ENCODE measurements at places on chromosomes 11 and 22.
A peak's percentile ranks its signal among the peaks of the same experiment; 100 is the strongest.

GRCh38 chr11:88402192-88402715, 64.7 kb upstream of the CTSC start:
- no peak for DNase-seq

DNA sequence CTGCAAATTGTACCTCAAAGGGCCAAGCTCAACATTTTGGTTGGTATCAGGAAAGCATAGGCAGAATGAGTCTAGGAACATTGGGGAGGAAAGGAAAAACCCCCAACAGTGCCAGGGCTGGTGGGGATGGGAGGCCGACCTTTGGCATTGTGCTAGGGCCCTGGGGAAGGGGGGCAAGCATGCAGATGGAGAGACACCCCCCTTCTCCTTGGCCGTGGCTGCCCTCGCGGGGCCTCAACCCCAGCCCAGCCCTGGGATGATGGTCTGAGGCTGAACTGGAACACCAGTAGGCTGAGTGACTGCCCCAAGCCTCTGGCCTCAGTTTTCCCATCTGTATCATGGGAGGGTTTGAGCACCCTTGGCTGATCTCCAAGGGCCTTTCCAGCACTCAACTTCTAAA, 40.0 kb downstream of the GDPD5 start:
- no peak for DNase-seq

GRCh38 chr11:76659672-76660532, 10.6 kb downstream of the LRRC32 start:
- DNase-seq, result no peak

- no peak for DNase-seq
These were observed 19.1 kb upstream of the XBP1 start for GRCh38 chr22:28819253-28820096.

DNA sequence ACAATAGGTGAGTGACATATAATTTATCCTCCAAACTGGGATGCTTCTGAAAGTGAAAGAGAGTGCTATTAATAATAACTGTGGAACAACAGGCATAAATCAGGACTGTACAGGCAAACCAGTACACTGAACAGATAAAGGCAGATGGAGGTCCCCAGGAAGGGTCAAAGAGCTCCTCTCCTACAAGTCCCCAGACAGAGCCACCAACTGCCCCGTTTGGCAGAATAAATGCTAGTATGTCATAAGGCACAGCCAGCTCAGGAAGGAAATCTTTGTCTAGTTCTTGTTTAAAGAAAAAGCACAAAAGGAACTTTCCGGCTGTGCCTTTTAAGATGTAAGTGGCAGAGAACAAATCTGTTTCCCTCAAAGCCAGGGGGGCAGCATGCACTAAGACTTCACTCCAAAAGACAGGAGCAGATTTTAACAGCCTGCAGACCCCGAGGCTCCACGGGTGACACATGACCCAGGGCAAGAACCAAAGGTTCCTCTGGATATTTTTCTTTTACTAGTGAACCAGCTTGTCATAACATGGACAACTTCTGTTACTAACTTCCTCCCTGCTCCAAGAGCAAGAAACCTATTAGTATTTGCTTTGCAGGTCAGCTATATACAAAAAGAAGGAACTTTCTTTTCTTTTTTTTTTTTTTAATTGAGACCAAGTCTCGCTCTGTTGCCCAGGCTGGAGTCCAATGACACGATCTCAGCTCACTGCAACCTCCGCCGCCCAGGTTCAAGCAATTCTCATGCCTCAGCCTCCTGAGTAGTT, 50.2 kb downstream of the MYH9 start:
- no peak for DNase-seq

GRCh38 chr11:105713696-105714095, 103.8 kb downstream of the GRIA4 start:
- no peak for DNase-seq

- peak; percentile 16 for DNase-seq
These were observed 816 bp downstream of the PDE3B start for GRCh38 chr11:14644226-14645014.

GRCh38 chr22:43543522-43544288, 131.9 kb downstream of the MPPED1 start:
- no peak for DNase-seq

- no peak for DNase-seq
These were observed 12.3 kb upstream of the LINC01488 start for GRCh38 chr11:69468911-69469885.

GRCh38 chr11:135022454-135022853, 610.4 kb upstream of the B3GAT1 start:
- DNase-seq, result no peak

- DNase-seq, result no peak
These were observed 302.5 kb upstream of the ISX start for GRCh38 chr22:34763496-34763895.

DNA sequence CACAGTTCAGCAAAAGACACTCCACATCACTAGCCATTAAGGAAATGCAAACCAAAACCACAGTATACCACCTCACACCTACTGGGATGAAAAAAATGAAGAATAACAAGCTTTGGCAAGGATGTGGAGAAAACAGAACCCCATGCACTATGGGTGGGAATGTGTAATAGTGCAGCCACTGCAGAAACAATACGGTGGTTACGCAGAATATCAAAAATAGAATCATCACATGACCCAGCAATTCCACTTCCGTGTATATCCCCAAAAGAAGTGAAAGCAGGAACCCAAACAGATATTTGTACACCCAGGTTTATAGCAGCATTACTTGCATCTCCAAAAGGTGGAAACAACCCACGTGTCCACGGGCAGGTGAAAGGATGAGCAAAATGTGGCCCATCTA, 20.8 kb downstream of the CARS1 start:
- DNase-seq, result no peak

DNA sequence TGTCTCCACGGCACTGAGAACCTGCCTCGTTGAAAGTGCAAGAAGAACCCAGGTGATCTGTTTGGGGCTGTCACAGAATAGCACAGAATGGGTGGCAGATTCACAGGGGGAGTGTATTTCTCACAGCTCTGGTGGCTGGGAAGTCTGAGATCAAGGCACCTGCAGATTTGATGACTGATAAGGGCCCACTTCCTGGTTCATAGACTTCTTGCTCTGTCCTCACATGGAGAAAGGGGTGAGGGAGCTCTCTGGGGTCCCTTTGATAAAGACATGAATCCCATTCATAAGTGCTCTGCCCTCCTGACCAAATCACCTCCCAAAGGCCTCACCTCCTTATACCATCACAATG, 198.5 kb upstream of the SORL1-AS1 start:
- DNase-seq, result no peak

DNA sequence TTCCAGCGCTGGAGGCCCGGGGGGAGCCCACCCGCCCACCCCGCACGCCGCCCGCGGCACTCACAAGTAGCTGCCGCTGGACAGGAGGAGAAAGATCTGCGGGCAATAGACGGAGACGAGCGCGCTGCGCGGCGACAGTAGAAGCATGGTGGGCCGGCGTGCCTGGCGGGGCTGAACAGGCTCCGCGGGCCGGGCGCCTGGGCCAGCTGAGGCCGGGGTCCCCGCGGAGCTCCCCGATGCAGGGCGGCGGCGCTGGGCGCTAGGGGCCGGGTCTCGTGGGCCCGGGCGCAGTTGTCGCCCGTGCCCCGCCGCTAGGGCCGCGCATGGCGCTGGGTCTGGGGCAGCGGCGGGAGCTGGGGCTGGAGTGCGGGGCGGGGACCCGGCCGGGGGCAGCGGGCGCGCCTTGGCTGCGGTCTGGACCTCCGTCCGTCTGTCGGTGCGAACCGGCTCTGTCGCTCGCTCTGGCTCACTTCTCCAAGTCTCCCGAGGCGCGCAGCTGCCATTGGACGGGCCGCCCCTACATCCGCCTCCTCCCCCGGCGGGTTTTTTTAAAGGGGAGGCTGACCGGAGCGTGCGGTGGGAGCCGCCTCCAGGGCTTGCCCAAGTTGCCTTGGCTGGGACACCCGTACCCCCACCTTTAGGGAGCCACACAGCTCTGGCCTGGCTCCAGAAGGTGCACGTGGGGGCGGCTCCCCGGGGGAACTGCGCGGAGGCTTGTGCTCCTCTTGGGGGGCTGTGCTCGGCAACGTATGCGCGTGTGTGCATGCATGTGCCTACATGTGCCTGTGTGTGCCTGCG, 4.7 kb downstream of the WNT7B start:
- no peak for DNase-seq

GRCh38 chr11:122149202-122149601, 33.2 kb upstream of the BLID start:
- no peak for DNase-seq

- no peak for DNase-seq
These were observed 41.4 kb downstream of the PPFIBP2 start for GRCh38 chr11:7555052-7555699.

- DNase-seq, result no peak
These were observed 186.1 kb upstream of the E2F8 start for GRCh38 chr11:19426756-19427403.

- DNase-seq, result no peak
These were observed 5.0 kb downstream of the RPL3 start for GRCh38 chr22:39314251-39314971.

- no peak for DNase-seq
These were observed 505 bp downstream of the FAM227A start for GRCh38 chr22:38655519-38656255.

GRCh38 chr11:16841481-16841880, 103.0 kb downstream of the C11orf58 start:
- no peak for DNase-seq

DNA sequence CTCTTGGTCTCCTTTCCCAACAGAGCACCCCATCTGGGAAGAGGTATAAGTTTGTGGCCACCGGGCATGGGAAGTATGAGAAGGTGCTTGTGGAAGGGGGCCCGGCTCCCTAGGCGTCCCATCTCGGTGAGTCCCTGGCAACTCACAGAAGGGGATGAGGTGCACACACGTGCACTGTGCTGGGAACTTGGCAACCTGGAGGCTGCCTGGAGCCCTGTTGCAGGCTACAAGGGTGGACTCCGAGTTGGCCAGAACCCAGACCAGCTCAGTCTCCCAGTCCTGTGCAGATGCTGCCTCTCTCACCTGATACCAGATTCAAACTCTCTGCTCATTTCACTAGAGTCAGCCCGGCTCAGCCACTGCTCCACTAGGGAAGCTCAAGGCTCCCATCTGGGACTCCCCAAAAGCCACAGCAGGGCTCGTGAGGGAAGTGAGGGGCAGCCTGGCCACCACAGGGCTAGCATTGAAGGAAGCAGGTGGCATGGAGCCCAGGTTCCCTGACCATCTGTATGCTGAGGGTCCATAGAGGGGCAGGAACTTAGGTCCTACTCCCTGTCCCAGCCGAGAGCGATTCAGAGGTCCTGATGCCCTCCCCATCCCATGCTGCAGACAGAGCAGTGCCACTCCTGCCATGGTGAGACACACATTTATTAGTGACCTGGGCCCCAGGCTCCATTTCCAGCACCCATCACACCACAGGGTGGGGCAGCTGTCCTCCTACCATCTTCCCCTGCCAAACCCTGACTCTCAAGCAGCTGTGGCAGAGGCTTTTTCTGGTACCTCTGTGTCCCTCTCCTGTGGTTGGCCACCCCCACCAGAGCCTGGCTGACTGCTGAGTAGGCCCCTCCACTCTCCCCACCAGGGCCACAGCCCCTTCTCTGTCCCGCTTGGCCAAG, 4.0 kb downstream of the PRR33 start:
- no peak for DNase-seq

DNA sequence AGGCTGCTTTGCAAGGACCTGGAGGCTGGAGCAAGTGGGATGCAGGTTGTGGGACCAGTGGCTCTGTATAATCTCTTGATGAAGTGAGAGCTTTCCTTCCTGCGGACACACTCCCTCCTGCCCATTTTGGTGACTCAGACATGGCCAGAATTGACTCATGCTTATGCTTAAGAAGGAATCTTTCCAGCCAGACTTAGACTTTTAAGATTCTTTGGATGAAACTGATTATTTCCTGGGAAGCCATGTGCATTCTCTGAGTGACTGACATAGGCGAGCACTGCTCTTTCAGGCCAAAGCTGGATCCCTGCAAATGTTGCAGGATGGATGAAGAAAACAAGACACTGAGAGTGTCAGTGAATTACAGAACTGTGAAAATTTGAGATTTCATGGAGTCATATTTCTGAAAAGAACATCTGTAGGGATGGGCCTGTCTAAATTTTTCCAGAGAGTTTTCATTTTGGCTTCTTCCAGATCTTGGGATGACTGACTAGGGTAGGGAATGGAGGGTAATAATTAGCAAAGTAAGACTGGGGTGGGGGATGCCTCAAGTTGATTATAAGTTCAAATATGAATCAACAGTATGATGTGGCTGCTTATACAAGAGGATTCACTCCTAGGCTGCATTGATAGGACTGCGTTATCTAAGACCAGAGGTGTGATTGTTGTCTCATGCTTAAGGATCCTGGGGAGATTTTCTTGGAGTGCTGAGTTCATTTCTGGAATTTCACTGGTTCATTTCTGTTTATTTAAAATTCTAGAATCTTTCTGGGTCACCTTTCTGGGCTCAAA, 195.8 kb downstream of the HIPK3 start:
- no peak for DNase-seq

DNA sequence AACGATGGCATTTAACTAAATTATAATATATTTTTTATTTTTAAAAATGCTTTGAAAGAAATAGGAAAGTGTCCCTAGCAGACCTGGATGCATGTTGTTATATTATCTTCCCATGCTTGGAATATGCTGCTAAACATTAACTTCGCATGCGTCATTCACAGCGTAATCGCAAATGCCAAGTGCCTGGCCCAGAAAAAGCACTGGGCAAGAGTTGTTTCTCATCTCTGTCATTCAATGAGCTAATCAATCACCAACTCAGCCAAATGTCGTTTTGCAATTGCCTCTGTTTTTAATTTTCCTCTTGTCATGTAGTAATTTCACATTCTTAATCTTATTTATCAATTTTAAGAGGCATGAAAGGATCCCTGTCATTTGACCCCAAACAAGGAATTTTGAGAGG, 1421.9 kb downstream of the BRD1 start:
- no peak for DNase-seq

GRCh38 chr11:65124480-65125196, 2.5 kb downstream of the MRPL49 start:
- DNase-seq, result no peak

DNA sequence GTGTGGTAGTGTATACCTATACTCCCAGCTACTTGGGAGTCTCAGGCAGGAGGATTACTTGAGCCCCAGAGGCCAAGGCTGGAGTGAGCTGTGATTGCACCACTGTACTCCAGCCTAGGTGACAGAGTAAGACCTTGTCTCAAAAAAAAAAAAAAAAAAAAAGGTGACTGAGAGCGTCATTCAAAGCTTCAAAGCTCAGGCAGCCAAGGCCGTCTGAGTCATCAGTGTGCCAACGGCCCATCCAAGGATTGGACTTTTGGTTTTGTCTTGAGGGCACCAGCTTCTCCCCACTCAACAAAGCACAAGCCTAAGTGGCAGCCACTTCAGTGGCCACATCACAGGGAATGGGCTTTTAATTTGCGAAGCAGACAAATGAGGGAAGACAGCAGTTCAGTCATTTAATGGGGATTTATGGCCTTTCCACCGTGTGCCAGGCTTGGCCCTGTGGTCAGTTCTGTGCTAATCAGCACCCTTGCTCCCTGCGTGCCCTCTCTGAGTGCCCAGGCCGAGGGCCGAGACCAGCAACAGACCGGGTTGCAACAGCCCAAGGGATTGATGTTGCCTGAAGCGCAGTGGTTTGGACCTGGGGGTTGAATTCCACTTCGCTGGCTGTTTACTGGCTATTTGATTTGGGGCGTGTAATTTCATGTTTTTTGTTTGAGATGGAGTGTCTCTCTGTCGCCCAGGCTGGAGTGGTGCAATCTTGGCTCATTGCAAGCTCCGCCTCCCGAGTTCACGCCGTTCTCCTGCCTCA, 30.2 kb upstream of the CRYBB3 start:
- DNase-seq, result no peak

- DNase-seq, result no peak
These were observed 12.0 kb upstream of the SESN3 start for GRCh38 chr11:95242845-95243605.

- no peak for DNase-seq
These were observed 19.5 kb downstream of the CTSC start for GRCh38 chr11:88318017-88318416.
